Calu3 (cell line): ENCODE measurements at places on chromosomes 11 and 22.

GRCh38 chr11:1597994-1598380 lies at the start of gene KRTAP5-2:
Gene KRTAP5-2 (minus strand): TSS chr11:1598294. CDS start chr11:1598250, 44 bp downstream.
- no peak for DNase-seq

DNA sequence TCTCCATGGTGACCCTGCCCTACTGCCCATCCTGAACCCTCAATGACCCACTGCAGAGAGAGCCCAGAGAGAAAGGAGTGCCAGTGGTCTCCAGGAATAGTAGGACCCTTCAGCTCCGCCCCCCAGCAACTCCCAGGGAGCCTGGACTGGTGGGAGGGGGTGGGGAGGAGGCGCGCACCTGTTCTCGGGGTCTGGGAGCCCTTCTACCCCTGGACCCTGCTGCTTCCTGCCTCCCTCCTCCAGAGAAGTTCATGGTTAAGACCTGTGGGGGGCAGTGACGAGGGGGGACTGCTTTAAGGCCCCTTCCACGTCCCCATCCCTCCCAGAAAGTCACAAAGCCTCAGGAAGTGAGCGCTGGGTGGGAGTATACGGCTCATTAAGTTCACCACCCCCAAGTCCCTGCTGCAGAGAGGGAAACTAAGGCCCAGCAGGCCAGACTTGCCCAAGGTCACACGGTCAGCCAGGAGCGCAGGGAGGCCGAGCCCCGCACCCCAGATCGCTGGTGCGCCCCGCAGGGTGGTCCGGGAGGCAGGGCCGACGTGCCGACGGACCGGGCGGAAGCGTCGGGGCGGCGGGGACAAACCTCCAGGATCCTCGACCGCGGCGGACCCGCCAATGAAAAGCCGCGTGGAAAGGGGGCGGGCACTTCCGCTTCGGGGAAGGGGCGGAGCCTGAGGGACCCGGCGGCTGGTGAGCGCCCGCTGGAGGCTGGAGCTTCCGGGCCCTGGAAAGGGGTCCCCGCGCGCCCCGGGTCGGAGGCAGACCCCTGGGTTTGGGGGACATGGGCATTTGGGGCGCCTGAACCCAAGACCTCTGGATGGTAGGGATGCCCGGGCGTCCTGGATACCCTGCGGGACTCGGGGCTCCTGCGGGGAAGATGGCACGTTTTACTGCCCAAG lies at the start of the genes NUDT22 and TRPT1:
Gene NUDT22 (plus strand): TSS at position 667 of the 899 bp plus-strand sequence. CDS start 379 bp downstream, outside the sequence.
Gene TRPT1 (minus strand): TSS at position 579 of the 899 bp plus-strand sequence. CDS start 326 bp downstream, at position 253.
- peak; percentile 94 for DNase-seq

GRCh38 chr11:6448574-6448973 lies 7.8 kb upstream of the HPX start:
- DNase-seq: no peak

DNA sequence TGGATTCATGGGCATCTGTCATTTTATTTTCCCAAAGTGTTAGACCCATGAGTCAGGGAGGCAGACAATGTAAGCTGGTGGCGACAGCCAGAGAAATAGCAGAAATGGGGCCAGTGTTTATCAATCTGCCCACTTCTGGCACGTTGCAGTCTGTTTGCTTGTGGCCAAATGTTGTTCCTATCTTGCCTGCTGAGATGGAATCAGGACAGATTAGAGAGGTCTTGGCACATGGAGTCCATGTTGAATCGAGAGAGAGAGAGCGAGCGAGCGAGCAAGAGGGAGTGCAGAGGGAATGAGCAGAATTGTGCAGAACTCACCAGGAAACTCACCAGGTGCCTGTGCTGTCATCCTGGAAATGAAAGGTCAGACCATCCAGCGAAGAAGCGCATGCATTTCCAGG lies 21.9 kb upstream of the PARVG start:
- no peak for DNase-seq

DNA sequence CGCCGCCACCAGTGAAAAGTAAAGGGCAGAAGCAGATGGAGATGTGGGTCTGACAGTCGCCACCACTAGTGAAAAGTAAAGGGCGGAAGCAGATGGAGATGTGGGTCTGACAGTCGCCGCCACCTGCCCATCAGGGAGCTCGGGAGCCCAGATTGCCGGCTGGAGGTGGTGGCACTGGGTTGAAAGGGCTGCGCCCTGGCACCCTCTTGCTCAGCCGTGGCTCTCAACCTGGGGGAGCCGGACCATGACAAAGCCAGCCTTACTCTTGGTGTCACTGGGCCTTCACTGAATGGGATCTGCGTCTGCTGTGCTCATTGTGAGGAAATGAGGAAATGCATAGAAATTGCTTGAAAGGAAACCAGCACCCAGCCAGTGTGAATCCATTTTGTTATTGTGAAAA lies 36.3 kb downstream of the AP2A2 start:
- no peak for DNase-seq

DNA sequence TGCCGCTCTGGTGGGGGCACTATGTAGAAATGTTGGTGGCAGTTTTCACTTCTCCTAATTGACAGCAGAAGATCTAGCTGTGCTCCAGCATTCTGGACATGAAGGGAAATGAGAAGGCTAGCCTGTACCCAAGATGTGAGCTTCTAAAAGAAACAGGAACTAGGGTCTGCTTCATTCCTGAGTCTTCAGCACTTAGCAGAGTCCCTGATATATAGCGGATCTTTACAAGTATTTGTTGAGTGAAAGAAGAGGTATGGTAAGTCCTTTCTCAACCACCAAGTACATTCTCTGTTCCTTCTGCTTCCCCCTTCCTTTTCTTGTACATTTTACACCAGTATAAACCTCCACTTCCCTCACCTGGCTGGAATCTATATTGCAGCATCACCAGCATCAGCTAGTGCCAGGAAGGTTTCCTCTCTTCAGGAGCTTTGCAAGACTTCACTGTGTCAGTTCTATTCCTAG lies 408.3 kb upstream of the CADM1 start:
- no peak for DNase-seq

- DNase-seq: no peak
Observed at GRCh38 chr11:103662880-103663279, 373.6 kb upstream of the DDI1 start.

- no peak for DNase-seq
Observed at GRCh38 chr11:19420868-19421533, 180.3 kb upstream of the E2F8 start.

DNA sequence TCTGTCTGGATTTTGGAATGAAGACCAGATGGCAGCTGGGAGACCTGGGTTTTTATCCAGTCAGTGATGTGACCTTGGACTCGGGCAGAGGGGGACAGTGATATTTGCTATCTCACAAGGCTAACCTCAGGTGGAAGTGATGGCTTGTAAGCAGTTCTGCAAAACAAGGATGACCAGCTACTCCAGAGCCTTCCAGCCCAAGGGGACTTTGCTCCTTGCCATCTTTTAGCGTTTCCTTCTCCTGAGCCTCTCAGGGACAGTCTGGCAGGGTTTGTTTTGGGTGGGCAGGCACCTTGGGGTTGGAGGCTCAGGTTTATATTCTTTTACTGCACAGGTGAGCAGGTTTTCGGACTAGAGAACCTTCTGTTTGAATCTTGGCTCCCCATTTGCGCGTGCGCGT lies 9.5 kb upstream of the OSBP2 start:
- no peak for DNase-seq

DNA sequence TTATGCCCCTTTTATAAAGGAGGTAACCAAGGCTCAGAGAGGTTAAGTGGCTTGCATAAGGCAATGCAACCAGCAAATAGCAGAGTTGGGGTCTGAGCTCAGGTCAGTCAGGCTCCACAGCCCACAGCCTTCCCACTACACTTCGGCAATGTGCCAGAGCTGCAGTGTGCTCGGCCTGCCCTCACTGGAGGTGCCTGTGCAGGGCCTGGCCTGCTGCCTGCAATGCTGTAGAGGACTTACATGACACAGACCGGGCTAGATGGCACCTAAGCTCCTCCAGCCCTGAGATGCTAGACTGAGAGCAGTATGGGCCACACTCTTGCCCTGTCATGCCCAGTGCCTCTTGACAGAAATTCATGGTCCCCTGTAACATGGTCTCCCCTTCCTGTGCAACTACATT lies 49.8 kb downstream of the SERPINH1 start:
- DNase-seq: no peak

DNA sequence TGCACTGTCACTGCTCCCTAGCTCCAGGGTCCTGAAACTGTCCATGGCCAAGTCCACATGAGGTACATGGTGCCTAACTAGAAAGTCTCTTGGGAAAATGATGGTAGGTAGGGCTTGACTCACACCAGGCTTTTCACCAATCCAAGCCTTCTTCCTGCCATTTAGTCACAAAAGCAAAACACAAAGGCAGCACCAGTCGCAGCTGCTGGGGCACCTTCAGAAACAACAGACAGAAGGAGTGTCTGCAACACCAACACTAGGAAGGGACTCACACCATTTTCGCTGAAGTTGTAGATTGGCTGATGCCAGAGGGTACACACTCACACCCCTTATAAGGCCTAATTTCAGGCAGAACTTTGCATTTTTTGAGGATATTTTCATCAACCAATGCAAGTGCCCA lies 55.7 kb downstream of the SYTL2 start:
- no peak for DNase-seq

DNA sequence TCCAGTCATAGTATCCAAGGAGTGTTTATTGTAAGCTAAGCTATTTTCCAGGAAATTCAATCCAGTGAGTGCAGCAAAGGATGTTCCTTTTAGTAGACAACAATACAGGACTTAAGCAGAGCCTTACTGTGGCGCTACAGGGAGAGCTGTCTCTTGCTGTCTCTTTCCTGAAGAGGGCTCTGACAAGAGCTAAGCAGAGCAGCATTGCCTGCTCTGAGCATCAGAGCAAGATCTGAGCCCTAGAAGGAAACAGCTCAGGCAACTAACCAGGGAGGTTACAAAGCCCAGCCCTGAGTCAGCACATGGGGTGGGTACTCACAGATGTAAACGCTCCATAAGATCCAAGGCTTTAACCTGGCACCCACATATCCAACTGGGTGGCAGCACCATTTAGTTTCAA lies 8.0 kb downstream of the LAYN start:
- DNase-seq: no peak

DNA sequence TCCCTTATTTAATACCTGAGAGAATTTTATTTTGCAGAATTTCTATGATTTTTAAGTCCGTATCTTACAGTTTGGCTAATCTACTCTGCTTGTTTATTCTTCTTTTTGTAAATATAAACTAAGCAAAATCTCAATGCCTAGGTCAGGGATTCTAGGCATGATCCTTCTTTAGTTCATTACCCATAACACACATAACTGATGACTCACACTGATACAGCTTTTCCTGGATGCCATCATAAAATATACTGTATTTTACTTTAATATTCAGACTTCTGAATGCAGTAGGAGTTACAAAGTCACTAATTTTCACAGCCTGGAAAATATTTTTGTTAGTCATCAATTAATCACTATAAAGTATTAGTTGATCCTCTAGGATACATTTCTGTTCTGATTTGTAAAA lies 898.2 kb upstream of the RAG2 start:
- DNase-seq: no peak

GRCh38 chr22:32199341-32199740 lies 5.5 kb downstream of the RFPL2 start:
- no peak for DNase-seq

DNA sequence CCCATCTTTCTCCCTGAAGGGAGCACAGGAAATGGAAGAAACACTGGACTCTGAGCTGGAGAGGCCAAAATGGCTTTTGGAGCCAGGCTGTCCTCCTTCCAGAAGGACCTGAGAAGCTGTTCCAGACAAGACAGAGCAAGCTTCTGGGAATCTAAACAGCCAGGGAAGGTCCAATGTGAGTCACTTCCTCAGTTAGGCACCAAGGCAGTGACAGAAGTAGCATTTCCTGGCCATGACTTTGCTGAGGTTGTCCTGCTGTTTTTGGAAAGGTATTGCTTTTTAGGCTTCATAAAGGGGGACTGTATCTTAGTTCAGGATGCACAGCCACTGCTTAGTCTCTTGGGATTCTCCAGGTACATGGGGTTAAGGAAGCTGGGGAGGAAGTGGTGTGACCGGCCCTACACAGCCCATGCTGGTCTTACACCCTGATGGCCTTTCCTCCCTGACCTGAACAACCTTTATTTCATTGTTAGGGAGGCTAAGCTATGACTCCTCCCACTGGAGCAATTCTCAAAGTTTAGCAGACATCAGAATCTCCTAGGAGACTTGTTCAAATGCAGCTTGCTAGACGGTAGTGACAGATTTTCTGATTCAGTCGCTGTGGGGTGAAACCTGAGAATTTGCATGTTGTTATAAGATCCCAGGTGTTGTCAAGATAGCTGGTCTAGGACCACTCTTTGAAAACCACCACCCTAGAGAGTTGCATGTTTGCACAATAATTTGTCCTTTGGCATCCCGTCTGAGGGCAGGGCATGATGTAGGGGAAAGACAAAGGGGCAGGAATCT lies 6.8 kb upstream of the INSC start:
- no peak for DNase-seq

DNA sequence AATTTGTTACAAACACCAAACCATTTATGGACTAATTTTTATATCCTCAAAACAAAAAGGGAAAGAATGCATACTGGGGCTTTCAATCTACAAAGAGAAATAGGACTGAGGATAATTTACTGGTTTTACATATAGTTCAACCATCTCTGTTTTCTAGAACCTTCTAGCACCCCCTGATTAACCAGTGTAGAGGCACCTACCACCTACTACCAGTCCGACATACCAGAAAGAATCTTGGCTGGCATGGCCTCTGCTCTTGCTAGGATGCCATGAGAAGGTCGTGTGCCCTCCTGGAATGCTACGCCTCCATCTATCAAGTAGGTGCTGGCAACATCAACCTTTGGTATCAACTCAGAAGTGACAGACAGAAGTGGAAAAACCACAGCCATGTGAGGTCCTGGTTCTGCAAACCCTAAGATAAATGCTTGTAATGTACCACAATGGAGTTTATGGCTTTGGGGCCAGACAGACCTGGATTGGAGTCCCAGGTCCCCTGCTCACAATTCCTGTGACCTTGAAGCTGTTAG lies 28.2 kb downstream of the MYH9 start:
- DNase-seq: no peak

DNA sequence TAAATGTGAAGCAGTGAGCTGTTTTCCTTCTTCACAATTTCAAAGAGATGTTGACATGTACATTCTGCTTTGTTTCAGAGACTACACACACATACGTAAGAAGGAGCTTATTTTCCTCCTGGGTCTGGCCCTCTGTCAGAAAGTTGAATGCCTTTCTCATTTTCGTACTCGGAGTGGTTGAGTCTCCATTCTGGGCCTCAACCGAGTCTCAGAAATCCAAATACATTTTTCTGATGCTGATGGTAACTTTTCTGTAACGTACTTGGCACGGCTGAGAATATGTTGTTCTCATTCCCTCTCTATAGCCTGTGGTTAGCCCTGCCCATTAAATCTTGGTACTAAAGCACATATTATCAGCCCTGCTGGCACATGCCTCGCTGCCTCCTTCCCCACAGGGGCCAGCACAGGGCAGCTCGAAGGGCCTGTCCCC lies 25.3 kb downstream of the PARVA start:
- DNase-seq: no peak

GRCh38 chr11:116517077-116517476 lies 255.7 kb downstream of the BUD13 start:
- DNase-seq: no peak

- no peak for DNase-seq
Observed at GRCh38 chr11:111402411-111402810, 23.3 kb upstream of the POU2AF1 start.
